ENCODE measurements at places on chromosomes 2 and 18. TPM values are rescaled to one million over a fixed set of nuclear protein-coding genes. Genes with fewer than 3 reads are reported as not detected.

The TTC32 gene
- total RNA-seq, result 10.8 TPM

The TGFA gene
- total RNA-seq, result not detected

The GLI2 gene
- total RNA-seq, result 0.30 TPM

The PTRHD1 gene
- total RNA-seq, result 38.7 TPM

The EFEMP1 gene
- 3,226 TPM for total RNA-seq

The ACVR1C gene
- total RNA-seq, result 0.15 TPM

The UGT1A4 gene
- total RNA-seq, result not detected
